AG10803 (cell line): ENCODE measurements at places on chromosomes 16 and 17.

- no peak for DNase-seq
Observed at GRCh38 chr16:8892101-8892575, 10.0 kb downstream of the LITAFD start.

GRCh38 chr17:58309918-58310259, 18.7 kb downstream of the TSPOAP1 start:
- DNase-seq: no peak

- DNase-seq: peak; percentile 32
Observed at GRCh38 chr17:12406623-12407215, 259.0 kb upstream of the MYOCD start.

DNA sequence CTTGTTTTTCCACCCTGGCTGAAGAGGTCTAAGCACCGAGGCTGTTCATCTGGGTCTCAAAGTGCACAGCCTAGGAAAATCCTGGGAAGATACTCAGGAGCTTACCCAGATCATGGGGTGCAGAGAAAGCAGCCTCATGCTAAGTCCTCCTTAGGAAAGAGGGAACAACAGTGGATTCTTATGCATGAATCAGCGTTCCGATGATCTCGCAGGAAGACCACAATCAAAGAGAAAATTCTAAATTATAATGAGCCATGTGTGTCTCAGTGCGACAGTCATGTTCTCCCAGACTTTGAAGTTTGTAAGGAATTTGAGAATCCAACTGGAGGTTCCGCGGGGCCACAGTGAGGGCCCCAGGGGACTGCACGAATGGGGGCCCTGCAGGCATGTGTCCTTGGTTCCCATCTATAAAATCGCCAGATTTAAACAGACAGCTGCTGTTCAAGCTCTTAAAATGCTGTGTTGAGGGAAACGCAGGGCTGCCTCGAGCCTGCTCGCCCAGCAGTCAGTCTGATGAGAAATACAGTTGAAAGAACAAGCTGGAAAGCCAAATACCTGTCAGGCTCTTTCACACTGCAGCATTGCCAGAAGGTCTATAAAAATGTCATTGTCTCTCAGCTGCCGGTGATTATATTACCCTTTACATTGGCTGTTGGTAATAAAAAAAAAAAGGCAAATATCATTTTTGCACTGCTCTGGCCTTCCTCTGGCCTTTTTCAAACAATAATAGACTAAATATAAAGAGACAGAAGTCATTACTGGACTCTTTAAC, 152.1 kb downstream of the PMP22 start:
- peak; percentile 41 for DNase-seq

DNA sequence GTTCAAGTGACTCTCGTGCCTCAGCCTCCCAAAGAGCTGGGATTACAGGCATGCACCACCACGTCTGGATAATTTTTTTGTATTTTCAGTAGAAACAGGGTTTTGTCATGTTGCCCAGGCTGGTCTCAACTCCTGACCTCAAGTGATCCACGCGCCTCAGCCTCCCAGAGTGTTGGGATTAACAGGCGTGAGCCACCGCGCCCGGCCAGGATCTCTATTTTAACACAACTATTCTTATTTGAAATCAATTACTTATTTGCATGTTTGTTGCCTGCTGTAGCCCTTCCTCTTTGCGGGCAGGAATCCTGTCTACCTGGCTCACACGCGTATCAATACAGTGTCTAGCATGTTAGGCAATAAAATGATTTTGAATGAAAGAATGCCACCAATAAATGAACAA, 818 bp upstream of the CNEP1R1 start:
- DNase-seq: no peak

- peak; percentile 8 for DNase-seq
Observed at GRCh38 chr17:70535986-70536385, 366.7 kb downstream of the KCNJ2 start.

GRCh38 chr16:22624800-22625533, 114.3 kb downstream of the NPIPB5 start:
- DNase-seq: no peak

DNA sequence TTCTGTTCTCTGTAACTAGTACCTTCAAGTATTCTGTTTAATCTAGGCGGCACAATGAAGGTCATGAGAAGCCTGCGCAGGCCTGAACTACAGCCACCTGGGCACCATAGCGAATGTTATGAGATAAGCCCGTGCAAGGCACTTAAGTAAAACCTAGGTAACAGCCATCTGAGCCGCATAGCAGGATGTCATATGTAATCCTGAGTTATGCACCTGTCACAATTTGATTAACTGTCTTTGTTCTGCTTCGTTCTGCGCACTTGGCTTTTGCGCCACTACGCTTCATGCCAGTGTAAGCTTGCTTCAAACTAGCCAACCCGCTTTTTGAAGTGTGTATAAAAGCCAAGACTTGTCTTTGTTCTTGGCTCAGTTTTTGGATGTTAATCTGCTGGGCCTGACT, 449.8 kb downstream of the KCNJ18 start:
- DNase-seq: no peak

DNA sequence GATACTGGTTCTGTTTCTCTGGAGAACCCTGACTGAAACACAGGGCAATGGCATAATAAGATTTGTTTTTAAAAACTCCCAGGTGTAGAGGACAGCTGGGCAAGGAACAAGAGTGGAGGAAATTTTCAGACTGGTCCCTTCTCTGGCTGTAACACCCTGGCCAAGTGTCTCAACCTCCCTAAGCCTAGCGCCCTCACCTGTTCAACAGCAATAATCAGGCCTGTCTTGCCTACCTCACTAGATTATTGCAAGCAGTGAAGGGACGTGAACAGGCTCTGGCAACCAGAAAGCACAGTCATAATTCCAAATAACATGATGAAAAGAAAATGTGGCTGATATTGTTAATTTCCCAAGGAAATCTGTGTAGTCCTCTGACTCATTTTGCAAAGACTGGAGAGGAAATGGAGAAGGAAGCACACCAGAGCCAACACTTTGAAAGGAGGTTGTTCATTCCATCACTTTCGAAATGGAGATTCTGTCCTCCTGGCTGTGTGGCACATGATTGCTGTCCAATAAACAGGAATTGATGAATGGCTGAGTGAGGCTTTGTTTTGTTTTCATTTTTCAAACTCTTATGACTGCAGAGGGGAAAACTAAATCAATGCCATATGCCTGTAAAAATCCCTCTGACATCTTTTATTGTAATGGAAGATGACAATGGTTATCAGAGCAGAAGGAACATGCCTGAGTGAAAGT, 87.5 kb upstream of the HLF start:
- DNase-seq: peak; percentile 45

- DNase-seq: no peak
Observed at GRCh38 chr17:47731396-47731795, 1.6 kb upstream of the TBX21 start.

GRCh38 chr17:14452856-14453255, 152.0 kb downstream of the HS3ST3B1 start:
- DNase-seq: no peak

GRCh38 chr16:16154281-16154951, 68.9 kb downstream of the ABCC6 start:
- no peak for DNase-seq

GRCh38 chr17:14805348-14805747, 459.8 kb downstream of the PMP22 start:
- DNase-seq: peak; percentile 15

- DNase-seq: no peak
Observed at GRCh38 chr17:199806-200545, 18.5 kb upstream of the DOC2B start.

- DNase-seq: no peak
Observed at GRCh38 chr16:13143551-13143950, 242.2 kb downstream of the SHISA9 start.
